ENCODE measurements at places on chromosomes 5 and 9. TPM values are rescaled to one million over a fixed set of nuclear protein-coding genes. Genes with fewer than 3 reads are reported as not detected.

DNA sequence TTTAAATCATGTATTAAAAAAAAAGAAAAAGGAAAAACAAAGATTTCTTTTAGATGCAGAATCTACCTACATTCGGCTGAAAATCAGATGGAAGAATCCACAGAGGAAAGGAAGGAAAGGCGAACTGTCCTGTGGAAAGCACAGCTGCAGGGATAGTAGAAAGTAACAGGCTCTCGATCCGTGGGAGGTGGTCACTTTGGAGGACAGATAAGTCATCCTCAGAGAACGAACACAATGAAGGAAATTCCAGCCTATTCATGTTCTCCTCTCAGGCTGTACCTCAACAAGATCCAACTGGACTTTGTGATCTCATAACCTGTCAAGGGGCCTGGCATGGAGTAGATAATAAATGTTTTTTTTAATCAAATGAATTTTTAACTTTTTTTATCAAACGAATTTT is 72.8 kb downstream of the NR6A1 start:
- H3K36me3 ChIP-seq: no peaks in the 10 kb centered on the region
- no peak overlapping the region for H3K27ac ChIP-seq
- peaks cover 43% of the 10 kb centered on the region for H3K4me1 ChIP-seq
- DNase-seq: peak; percentile 57
- no peaks in the 10 kb centered on the region for H3K27me3 ChIP-seq
- no peak overlapping the region for H3K4me3 ChIP-seq

GRCh38 chr5:5221724-5222123 is 81.6 kb downstream of the ADAMTS16 start:
- H3K4me1 ChIP-seq: no peaks in the 10 kb centered on the region
- H3K27me3 ChIP-seq: no peaks in the 10 kb centered on the region
- DNase-seq: no peak
- no peak overlapping the region for H3K4me3 ChIP-seq
- H3K27ac ChIP-seq: no peak overlapping the region

GRCh38 chr5:147874910-147875367 is 3.6 kb upstream of the SCGB3A2 start:
- H3K4me1 ChIP-seq: peaks cover 20% of the 10 kb centered on the region
- peak; percentile 67 for DNase-seq
- H3K4me3 ChIP-seq: no peak overlapping the region
- H3K27ac ChIP-seq: no peak overlapping the region
- peaks cover 42% of the 10 kb centered on the region for H3K27me3 ChIP-seq
- no peaks in the 10 kb centered on the region for H3K36me3 ChIP-seq

- no peak overlapping the region for H3K27ac ChIP-seq
- H3K4me3 ChIP-seq: no peak overlapping the region
- no peak for DNase-seq
- H3K4me1 ChIP-seq: peaks cover 23% of the 10 kb centered on the region
- H3K27me3 ChIP-seq: no peaks in the 10 kb centered on the region
These were observed 866.3 kb upstream of the WWC1 start for GRCh38 chr5:167425161-167425560.

- no peaks in the 10 kb centered on the region for H3K36me3 ChIP-seq
- DNase-seq: no peak
- no peak overlapping the region for H3K4me3 ChIP-seq
- peaks cover 9% of the 10 kb centered on the region for H3K4me1 ChIP-seq
These were observed 51.5 kb downstream of the COL15A1 start for GRCh38 chr9:98995059-98995671.

DNA sequence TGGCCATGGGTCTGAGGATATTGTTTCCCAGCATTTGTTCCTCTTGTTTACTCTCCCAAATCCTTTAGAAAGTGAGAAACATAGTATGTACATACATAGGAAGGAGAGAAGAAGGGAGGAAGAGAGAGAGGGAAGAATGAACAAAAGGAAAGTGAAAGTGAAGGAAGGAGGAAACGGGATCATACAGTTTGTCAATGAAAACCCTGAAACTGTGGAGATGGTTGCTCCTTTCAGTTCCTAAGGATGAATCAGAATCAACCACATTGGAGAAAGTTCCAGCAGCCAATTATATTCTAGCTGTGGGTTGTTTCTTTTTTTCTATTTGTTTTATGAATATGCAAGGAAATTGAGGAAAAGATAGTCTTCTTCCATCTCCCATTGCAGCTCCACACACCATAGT is 396.5 kb downstream of the MLLT3 start:
- H3K36me3 ChIP-seq: no peaks in the 10 kb centered on the region
- DNase-seq: no peak
- no peak overlapping the region for H3K4me3 ChIP-seq
- H3K27me3 ChIP-seq: no peaks in the 10 kb centered on the region
- no peak overlapping the region for H3K27ac ChIP-seq

DNA sequence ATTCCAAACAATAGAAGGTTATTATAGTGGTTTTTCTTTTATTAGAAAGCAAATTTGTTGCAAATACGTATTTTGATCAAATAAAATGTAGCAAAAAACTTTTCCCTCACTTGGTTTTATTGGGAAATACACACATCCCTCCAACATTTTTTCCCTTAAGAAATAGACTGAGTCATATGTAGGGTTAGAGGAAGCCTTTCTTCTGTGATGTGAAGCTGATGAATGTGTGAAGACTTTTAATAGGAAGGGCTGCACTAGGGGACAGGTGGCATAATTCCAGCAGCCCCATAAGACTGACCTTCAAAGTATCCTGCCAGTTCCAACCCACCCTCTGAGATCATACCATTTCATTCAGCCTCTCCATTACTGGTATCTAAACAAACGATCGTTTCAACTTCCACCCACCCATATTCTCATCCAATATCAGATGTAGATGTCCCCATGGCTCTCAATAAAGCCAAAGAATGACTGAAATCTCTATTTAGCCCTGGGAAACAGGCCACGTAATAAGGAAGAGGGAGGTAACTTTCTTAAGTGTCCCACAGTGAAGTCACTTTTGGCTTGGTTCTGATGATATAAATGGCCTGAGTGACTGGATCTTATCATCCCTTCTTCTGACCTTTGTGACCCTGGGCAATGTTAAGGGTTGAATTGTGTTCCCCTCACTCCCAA is 64.7 kb upstream of the LPAR1 start:
- H3K36me3 ChIP-seq: no peaks in the 10 kb centered on the region
- no peaks in the 10 kb centered on the region for H3K27me3 ChIP-seq
- peaks cover 39% of the 10 kb centered on the region for H3K4me1 ChIP-seq
- no peak overlapping the region for H3K27ac ChIP-seq

DNA sequence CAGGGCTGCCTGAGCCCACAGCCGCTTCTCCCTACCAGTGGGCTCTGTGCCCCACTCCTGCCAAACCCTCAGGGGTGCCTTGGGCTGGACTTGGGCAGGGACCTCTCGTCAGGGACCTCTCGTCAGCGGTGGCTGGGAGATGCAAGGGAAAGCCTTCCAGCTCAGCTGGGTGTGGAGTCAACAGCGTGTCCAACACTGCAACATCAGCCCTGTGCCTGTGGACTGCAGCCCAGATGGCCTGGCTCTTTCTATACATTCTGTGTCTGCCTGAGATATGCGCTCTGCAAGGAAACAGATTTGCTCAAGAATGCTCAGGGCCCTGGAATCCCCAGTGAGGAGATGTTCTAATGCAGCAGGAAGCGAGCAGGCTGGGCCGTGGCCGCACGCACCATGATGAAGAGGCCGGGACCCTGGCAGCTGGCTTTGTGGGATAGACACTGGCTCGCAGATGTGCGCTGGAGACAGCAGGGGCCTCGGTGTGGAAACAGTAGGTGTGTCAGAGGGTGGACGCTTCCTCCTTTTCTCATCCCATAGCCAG is 85.0 kb upstream of the COL5A1 start:
- no peak overlapping the region for H3K27ac ChIP-seq
- DNase-seq: no peak
- H3K27me3 ChIP-seq: no peaks in the 10 kb centered on the region
- H3K4me1 ChIP-seq: no peaks in the 10 kb centered on the region
- H3K4me3 ChIP-seq: no peak overlapping the region
- no peaks in the 10 kb centered on the region for H3K36me3 ChIP-seq

- DNase-seq: no peak
- peaks cover 10% of the 10 kb centered on the region for H3K4me1 ChIP-seq
- no peaks in the 10 kb centered on the region for H3K36me3 ChIP-seq
- H3K4me3 ChIP-seq: no peak overlapping the region
These were observed 158.2 kb downstream of the SPOCK1 start for GRCh38 chr5:137340881-137341280.

DNA sequence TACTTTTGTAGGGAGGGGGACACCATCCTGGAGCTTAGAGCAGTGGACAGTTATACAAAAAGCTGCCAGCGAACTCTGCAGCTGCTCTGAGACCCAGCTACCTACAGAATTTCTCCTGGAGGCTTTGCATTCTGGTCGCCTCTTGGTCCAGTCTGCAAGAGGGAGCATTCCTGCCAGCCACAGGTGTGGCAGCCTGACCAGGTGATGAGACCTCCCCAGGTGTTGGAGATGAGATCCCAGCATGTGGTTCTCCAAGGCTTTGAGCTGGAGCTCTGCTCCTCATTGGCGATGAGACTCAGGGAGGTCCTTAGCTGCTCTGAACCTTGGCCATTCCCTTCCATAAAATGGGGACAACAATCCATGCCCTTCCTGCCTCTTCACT is 69.3 kb downstream of the RGS3 start:
- no peak for DNase-seq
- H3K4me3 ChIP-seq: no peak overlapping the region
- no peaks in the 10 kb centered on the region for H3K36me3 ChIP-seq
- H3K27ac ChIP-seq: no peak overlapping the region

DNA sequence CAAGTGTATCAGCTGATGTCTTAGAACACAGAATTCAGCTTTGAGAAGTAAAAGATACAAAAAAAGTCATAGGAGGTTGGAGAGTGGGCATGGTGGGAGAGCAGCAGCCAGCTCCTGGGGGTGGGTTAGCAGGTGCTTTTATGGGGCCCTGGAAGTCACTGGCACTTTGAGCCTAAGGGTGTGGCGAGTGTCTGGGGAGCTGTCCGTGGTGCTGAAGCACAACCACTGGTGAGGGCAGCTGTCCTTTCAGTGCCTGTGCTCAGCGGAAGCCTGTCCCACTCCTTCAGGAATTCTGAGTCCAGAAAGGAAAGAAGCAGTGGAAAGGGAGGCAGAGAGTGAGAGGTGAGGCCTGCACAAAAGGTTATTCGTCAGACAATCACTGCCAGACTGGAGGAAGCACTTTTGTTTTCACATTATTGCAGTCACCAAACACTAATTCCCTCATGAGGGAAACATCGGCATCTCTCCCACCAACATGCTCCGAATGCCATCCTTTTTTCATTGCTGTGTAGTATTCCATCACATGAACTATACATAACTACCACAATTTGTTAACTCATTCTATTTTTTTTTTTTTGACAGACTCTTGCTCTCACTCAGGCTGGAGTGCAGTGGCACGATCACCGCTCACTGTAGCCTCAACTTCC is 59.4 kb upstream of the RAPGEF1 start:
- no peak overlapping the region for H3K4me3 ChIP-seq
- no peak overlapping the region for H3K27ac ChIP-seq
- H3K27me3 ChIP-seq: peaks cover 10% of the 10 kb centered on the region

- H3K36me3 ChIP-seq: no peaks in the 10 kb centered on the region
- H3K27me3 ChIP-seq: peaks cover 14% of the 10 kb centered on the region
- no peak overlapping the region for H3K4me3 ChIP-seq
- H3K4me1 ChIP-seq: peaks cover 19% of the 10 kb centered on the region
These were observed 54.7 kb upstream of the ZFR start for GRCh38 chr5:32499261-32499660.

- H3K27me3 ChIP-seq: no peaks in the 10 kb centered on the region
- H3K4me1 ChIP-seq: peaks cover 5% of the 10 kb centered on the region
- DNase-seq: no peak
- no peak overlapping the region for H3K4me3 ChIP-seq
These were observed 49.8 kb downstream of the PRRC1 start for GRCh38 chr5:127567026-127567768.

- H3K4me3 ChIP-seq: no peak overlapping the region
- H3K4me1 ChIP-seq: peaks cover 16% of the 10 kb centered on the region
- H3K27ac ChIP-seq: no peak overlapping the region
- DNase-seq: no peak
- H3K27me3 ChIP-seq: no peaks in the 10 kb centered on the region
These were observed 98.9 kb downstream of the F2RL2 start for GRCh38 chr5:76524101-76524835.

DNA sequence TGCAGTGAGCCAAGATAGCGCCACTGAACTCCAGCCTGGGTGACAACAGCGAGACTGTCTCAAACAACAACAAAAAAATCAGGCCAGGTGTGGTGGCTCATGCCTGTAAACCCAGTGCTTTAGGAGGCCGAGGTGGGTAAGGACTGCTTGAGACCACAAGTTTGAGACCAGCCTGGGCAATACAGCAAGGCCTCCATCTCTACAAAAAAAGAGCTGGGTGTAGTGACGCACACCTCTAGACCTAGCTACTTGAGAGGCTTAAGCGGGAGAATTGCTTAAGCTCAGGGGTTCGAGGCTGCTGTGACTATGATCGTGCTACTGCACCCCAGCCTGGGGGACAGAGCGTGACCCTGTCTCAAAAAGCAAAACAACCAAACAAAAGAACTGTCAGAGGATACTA is 39.9 kb upstream of the MTMR12 start:
- DNase-seq: no peak
- H3K27ac ChIP-seq: no peak overlapping the region
- H3K27me3 ChIP-seq: no peaks in the 10 kb centered on the region
- H3K4me1 ChIP-seq: no peaks in the 10 kb centered on the region

GRCh38 chr9:15357050-15357653 is 50.1 kb upstream of the TTC39B start:
- H3K27ac ChIP-seq: no peak overlapping the region
- peak; percentile 8 for DNase-seq
- H3K27me3 ChIP-seq: no peaks in the 10 kb centered on the region
- H3K36me3 ChIP-seq: no peaks in the 10 kb centered on the region
- peaks cover 4% of the 10 kb centered on the region for H3K4me1 ChIP-seq
- no peak overlapping the region for H3K4me3 ChIP-seq

DNA sequence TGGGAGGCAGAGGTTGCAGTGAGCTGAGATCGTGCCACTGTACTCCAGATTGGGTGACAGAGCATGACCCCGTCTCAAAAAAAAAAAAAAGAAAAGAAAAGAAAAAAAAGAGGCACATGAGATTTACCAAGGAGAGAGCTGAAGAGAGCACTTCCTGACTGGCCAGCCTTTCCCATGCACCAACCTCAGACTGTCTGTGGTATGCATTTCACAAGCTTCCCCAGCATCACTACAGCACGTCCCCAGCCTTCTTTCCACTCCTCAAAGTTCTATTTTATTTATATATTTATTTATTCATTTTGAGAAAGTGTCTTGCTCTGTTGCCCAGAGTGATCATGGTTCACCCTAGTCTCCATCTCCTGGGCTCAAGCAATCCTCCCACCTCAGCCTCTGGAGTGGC is 13.6 kb upstream of the FUBP3 start:
- no peak overlapping the region for H3K4me3 ChIP-seq
- no peaks in the 10 kb centered on the region for H3K4me1 ChIP-seq
- DNase-seq: no peak
- no peaks in the 10 kb centered on the region for H3K27me3 ChIP-seq
- H3K36me3 ChIP-seq: no peaks in the 10 kb centered on the region

GRCh38 chr5:119501671-119502179 is 49.4 kb downstream of the HSD17B4 start:
- H3K4me1 ChIP-seq: no peaks in the 10 kb centered on the region
- H3K36me3 ChIP-seq: peaks cover 11% of the 10 kb centered on the region
- H3K27ac ChIP-seq: no peak overlapping the region
- DNase-seq: no peak
- H3K4me3 ChIP-seq: no peak overlapping the region

Gene CCL27
- 0.67 TPM for total RNA-seq

Gene EGR1
- 31.3 TPM for total RNA-seq

Gene GAS1
- total RNA-seq: 104 TPM

Gene IL4
- not detected for total RNA-seq

Gene BTNL8
- total RNA-seq: 0.22 TPM

Gene WNT8A
- 0.25 TPM for total RNA-seq

Measured in neural progenitor cell (in vitro differentiated cells).